ENCODE measurements at places on chromosomes 3 and 15. TPM values are rescaled to one million over a fixed set of nuclear protein-coding genes. Genes with fewer than 3 reads are reported as not detected.

Gene PLSCR5
- not detected for total RNA-seq

Gene APOD
- total RNA-seq: 24.4 TPM

Gene GHSR
- total RNA-seq: not detected

Gene CKMT1A
- total RNA-seq: 15.1 TPM

Gene RPL14
- 1,497 TPM for total RNA-seq

Gene PPM1L
- 13.8 TPM for total RNA-seq

Gene TUBGCP4
- 12.9 TPM for total RNA-seq

Gene TERC
- 2.1 TPM for total RNA-seq

Gene IQCF2
- total RNA-seq: not detected

Gene UNC13C
- total RNA-seq: 0.19 TPM

Gene SCAANT1
- total RNA-seq: not detected
